GDM1 (cell line): ENCODE measurements at places on chromosomes 12 and 14.

- DNase-seq, result no peak
Measured at GRCh38 chr12:58665375-58665774, 254.9 kb downstream of the LRIG3 start.

DNA sequence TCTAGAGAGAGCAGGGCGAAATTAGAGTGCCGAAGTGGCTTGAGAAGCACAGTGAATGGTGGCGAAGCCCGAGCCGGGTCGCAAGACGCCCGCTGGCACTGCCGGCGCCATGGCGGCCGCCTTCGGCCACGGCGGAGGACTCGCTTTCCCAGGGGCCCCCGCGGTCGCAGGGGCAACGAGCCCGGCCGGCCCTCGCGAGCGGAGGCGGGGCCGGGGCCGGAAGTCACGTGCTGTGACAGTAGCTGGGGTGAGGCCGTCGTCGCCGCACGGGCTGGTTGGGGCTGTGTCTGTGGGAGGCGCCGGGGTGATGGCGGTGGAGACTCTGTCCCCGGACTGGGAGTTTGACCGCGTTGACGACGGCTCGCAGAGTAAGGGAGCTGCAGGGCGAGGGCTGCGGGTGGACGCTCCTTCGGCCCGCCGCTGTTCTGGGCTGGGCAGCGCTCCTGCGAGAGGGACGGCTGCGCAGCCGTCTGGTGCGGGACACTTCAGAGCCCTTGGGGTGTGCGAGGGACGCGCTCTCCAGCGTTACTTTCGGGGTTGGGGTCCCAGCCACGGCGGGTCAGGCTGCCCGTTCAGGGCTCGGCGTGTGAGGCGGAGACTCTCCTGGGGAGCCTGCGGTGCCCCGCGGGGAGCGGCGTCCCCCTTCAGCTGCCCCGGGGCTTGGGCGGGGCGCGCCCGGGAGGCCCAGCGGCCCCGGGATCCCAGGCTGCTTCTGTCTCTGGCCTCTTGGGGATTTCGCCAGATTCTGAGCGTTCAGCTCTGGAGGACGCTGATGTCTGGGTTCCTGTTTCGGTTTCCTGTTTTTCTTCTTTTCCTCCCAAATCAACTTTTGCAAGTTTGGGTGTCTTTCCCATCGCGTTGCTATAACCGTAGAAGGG, at the start of gene WASHC4:
Gene WASHC4, plus strand, starts transcription at position 238 of the 878 bp plus-strand sequence. Its CDS starts 70 bp downstream, at position 308.
- peak; percentile 92 for DNase-seq

- no peak for DNase-seq
Measured at GRCh38 chr12:42385326-42385841, 59.4 kb downstream of the PPHLN1 start.

DNA sequence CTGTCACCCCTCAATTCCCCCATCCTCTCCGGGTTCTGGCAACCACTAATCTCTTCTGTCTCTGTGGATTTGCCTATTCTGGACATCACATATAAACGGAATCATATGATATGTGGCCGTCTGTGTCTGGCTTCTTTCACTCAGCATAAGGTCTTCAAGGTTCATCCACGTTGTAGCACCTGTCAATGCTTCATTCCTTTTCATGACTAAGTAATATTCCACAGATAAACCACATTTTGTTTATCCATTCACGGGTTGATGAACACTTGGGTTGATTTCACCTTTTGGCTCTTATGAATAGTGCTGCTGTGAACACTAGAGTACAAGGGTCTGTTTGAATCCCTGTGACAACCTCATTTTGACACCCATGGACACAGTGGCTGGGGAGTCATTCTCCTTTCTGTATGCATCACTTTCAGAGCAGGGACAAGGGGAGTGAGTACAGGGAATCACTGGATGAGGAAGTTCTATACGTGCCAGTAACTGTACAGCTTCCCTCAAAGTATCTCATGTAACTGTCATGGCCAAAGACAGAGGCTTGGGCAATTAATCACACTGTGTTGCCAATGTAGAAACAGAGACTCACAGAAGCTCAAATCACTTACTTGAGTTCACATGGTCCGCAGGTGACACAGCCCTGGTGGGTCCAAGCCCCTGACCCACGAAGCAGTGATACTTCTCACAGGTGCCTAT, 10.9 kb upstream of the TESC start:
- DNase-seq, result no peak

DNA sequence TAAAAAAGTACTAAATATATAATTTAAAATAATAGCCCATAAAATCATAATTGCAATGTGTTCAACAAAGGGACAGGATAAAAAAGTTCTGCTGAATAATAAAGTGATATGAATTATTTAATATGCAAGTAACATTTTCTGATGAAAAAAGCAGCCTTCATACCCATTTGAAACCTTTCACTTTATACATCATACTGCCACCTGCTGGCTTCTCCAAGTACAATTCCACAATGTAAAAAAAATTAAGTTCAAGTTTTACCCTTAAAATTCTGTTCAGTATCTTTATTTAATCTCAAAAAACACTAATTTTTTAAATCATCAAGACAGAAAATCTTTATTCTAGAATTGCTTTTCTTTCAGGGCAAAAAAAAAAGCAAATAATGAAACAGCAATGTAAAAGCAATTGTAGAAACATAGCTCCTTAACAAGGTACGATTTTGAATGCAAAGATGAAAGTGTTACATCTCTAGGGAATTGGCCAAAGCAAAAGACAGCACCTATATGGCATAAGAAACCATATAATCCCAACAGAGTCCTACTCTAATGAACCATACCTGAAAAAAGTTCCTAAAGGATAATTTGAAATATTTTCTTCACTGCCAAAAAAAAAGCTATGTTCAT, 15.0 kb downstream of the MDM1 start:
- no peak for DNase-seq

- DNase-seq, result no peak
Measured at GRCh38 chr12:118038137-118038536, 21.6 kb downstream of the RFC5 start.

DNA sequence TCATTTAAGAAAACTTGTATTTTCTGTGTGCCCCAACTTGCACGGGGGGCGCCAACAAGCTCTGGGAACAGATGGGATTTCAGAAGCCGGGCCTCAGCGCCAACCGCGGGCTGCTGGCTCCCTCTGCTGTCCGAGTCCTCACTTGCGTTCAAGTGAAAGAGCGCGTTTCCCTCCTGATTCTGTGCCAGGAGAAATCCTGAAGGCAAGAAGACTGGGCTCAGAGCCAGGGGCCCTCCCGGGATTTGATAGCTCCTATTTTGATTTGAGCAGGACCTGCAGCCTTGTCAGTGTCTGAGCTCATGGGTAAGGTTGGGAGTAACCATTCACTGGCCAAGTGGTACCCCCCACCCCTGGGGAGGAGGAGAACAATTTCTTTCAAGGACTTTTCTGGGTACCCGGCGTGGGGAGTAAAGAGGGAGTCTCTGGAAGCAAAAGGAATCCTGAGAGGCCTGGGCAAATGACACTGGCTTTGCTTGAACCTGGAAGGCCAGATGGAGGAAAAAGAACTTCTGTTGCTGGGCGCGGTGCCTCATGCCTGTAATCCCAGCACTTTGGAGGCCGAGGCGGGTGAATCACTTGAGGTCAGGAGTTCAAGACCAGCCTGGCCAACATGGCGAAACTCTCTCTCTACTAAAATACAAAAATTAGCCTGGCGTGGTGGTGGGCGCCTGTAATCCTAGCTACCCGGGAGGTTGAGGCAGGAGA, 179.0 kb upstream of the RGS6 start:
- DNase-seq, result peak; percentile 17

- DNase-seq, result no peak
Measured at GRCh38 chr14:61426048-61426447, 104.7 kb downstream of the PRKCH start.

- no peak for DNase-seq
Measured at GRCh38 chr14:58824796-58825195, 187.0 kb downstream of the DACT1 start.

GRCh38 chr12:74227846-74228545, 309.6 kb upstream of the ATXN7L3B start:
- no peak for DNase-seq

DNA sequence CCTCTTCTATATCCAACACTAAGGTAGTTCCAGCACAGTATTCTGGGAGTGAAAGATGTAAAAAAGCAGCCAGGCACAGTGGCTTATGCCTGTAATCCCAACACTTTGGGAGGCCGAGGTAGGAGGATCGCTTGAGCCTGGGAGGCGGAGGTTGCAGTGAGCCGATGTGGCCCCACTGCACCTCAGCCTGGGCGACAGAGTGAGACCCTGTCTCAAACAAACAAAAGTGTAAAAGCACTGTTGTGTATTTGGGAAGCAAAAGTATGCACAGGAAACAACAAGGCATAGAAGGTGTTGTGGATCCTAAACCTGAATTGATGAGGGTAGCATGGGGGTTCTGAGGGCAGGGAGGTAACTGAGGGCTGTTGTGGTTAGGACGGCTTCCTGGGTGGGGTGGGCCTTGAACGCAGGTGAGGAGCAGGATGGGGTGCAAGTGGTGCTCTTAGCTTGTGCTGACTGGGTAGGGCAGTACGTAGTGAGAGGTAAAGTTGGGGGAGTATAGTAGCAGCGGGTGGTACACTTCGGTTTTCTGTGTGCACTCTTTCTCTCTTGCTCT, 64.2 kb downstream of the RASSF3 start:
- no peak for DNase-seq

DNA sequence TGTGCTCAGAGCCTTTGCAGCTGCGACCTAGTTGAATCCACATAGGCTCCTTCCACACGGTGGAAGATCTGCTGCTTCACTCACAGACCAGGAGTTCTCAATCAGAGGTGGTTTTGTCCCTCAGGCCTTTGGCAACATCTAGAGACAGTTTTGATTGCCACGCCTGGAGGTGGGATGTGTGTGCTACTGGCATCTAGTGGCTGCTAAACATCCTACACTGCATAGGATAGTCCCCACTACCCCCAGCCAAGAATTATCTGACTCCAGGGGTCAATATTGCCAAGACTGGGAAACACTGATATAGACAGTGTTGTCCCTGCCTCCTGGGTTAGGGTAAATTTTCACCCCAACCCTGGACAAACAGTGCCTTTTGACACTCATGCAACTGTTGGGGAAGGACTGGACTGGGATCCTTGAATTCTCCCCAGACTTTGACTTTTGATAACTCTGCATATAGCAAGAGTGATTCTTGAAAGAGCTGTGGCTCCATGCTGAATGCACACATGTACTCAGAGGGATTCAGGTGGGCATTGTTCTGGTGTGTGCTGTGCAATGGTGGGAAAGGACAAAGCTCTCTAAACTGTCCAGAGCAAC, 39.8 kb downstream of the BAZ2A start:
- DNase-seq, result peak; percentile 33

GRCh38 chr12:132194056-132194455, 49.8 kb downstream of the NOC4L start:
- DNase-seq, result no peak

DNA sequence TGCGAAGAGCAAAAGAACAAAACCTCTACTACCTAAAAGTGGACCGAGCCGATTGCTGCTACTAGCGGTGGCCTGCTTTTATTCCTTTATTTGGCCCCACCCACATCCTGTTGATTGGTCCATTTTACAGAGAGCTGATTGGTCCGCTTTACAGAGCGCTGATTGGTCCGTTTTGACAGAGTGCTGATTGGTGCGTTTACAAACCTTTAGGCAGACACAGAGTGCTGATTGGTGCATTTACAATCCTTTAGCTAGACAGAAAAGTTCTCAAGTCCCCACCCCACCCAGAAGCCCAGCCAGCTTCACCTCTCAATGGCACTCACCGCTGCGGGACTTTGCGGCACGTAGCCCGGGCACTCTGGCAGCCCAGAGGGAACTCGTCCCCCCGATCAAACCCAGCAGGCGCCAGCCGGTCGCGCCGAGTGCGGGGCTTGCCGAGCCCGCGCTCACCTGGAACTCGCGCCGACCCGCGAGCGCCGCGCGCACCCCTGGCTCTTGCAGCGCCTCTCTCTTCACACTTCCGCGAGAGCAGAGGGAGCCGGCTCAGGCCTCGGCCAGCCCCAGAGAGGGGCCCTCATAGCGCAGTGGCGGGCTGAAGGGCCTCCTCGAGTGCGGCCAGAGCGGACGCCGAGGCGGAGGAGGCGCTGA, 8.7 kb upstream of the FGD4 start:
- no peak for DNase-seq

GRCh38 chr12:3199551-3200031, 122.4 kb downstream of the TSPAN9 start:
- no peak for DNase-seq

DNA sequence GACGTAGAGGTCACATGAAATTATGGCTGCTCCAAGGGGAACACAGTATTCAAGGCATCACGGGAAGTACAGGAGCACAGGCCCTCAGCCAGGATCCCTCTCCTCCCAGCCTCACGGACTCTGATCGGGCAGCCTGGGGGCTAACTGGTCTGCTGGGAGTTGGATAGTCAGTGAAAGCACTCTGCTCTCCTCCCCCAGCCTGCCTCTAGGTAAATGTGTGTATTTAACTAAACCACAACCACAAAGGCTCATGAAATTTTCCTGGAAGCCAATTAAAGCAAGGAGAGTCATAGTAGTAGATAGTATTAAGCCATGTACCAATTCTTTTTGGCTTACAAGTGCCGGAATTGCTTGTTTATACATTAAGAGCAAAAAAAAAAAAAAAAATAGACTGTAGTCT, 254.3 kb downstream of the MSRB3 start:
- DNase-seq, result no peak

DNA sequence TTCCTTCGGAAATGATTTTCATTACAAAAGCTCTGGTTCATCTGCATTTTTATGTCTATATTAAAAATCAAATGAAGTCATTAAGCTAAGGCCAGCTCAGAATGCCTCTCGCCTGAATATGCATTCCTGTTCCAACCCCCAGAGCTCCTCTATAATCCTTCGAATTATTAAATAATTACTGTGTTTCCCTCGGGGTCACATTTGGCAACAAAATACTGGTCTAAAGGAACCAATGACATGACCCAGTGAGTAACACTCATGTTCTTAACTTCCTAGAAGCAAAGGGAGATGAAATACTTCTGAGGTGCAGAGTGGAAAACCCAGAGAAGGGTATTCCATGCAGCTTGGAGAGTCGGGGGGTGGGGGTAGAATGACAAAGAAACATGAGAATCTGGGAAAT, 68.3 kb downstream of the FOXN3 start:
- DNase-seq, result no peak

DNA sequence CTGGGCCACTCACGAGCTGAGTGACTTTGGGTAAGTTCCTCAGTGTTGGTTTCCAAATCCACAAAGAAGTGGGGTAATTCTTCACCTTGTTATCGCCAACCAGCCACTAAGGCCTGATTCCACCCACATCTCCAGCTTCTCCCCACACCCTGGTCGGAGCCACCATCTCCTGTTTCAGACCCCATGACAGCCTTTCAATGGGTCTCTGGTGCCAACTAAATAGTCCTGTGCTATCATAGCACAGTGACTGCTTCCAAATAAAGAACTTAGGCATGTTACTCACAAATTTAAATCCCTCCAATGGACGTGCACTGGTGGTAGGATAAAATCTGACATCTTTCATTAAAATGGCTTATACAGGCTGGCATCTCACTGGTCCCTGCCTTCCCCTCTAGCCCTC, 44.0 kb downstream of the TBX5 start:
- DNase-seq, result no peak

GRCh38 chr14:31449971-31450610, 7.2 kb downstream of the DTD2 start:
- DNase-seq, result peak; percentile 3

DNA sequence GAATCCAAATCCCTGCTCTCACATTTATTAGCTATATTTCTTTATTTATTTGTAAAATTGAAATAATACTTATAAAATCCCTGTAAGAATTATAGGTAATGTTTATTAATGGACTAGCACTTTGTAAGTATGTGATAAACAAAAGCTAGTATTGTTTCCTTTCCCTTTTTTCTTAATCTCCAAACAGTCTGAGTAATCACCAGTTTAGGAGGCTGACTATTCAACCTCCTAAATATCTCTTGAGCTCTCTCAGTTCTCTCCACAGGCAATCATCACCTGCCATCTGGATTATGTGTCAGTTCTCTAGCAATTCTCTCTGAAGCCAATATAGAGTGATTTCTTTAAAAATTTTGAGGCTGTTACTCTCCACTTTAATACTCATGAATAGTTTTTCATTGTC, 9.2 kb upstream of the LYZ start:
- no peak for DNase-seq
